Activated T-cell treated with anti-CD3 and anti-CD28 coated beads for 4 hours (primary cell): ENCODE measurements at places on chromosomes 6 and 20.

- no peak for DNase-seq
Observed at GRCh38 chr20:63980317-63980805, 571 bp upstream of the PRPF6 start.

DNA sequence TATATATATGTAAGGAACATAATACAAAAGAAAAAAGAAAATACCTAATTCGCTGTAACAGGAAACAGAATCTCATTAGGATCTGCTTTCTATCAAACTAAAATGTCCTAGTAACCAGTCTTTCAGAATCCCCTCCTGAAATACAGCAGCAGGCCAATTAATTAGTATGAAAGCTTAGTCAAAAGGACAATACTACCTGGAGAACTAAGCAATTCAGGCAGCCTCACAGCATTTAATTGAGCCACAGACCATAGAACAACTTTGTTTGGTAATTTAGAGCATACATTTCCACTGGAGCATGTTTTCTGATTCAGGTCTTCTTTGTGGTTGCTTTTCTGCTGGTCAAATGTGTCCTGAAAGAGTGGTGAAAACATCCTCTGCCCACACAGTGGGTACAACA lies 516.0 kb downstream of the LMBRD1 start:
- no peak for DNase-seq

DNA sequence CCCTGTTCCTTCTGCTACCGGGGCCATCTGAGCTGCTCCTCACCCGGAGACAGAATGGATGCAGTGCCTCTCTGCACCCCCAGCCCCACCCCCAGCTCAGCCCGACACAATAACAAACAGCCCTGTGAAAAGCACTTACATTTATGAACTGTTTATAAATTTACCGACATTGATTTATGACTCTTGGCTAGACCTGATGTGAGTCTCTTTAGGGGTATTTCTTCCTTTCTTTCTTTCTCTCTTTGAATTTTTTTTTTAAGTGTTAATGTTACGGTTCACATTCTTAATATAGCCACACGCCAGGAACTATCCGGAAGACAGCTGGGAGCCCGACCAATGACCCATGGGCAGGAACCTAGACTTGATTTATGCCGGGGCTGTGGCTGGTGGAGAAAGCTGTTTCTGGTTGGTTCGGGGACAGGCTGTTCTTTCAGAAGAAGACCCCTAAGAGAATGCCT lies 266.3 kb downstream of the CDC5L start:
- DNase-seq: no peak

GRCh38 chr6:160071805-160072690 lies 49.6 kb upstream of the SLC22A1 start:
- no peak for DNase-seq

DNA sequence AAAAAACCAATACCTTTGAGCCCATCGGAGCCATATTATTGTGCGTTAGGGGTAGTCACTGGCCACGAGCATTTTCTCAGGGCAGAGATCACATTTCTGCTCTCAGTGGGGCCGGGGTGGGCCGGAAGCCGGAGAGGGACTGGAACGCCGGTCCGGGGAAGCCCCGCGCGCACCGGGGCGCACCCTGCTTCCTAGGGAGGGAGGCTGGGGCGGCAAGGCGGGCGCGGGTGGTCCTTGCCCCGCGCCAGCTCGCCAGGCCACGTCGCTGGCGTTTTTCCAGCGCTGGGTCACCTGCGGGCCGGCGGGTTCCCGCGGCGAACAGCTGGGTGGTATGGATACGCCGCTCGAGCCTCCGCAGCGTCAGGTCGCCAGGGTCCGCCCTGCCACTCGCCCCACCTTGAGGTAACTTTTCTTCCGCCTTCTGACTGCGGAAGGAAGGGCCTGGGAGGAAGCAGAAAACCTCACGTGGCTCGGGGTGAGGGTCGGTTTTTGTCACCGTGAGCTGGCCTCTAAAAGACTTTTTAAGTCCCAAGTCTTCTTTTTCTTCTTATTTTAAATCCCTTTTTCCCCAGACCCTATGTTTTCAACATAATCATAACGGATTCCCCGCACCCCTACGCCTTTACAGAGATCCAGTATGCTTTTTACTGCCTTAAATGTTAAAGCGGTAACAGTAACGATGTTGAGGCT lies 2.7 kb upstream of the EEF1A1 start:
- peak; percentile 62 for DNase-seq

GRCh38 chr20:32338665-32339064 lies 19.5 kb upstream of the ASXL1 start:
- no peak for DNase-seq

GRCh38 chr6:156046841-156047449 lies 591.3 kb upstream of the NOX3 start:
- no peak for DNase-seq

DNA sequence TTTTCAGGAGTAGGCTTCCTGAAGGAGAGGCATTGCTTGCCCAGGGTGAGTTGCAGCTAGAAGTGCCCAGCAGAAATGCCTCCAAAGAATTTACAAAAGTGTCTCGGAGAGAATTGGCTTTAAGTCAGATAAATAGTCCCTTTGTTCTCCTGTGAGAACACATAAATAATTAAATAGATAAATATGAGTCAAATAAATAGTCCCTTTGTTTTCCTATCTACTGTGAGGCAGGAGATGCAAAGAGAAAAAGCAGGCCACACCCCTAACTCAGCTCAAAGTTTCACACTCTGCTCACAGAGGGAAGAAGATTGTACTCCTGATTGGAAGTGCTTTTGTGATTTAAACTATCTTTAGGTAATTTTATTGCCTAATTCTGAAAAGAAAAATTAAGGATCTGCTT lies 180.7 kb upstream of the PRSS16 start:
- no peak for DNase-seq

DNA sequence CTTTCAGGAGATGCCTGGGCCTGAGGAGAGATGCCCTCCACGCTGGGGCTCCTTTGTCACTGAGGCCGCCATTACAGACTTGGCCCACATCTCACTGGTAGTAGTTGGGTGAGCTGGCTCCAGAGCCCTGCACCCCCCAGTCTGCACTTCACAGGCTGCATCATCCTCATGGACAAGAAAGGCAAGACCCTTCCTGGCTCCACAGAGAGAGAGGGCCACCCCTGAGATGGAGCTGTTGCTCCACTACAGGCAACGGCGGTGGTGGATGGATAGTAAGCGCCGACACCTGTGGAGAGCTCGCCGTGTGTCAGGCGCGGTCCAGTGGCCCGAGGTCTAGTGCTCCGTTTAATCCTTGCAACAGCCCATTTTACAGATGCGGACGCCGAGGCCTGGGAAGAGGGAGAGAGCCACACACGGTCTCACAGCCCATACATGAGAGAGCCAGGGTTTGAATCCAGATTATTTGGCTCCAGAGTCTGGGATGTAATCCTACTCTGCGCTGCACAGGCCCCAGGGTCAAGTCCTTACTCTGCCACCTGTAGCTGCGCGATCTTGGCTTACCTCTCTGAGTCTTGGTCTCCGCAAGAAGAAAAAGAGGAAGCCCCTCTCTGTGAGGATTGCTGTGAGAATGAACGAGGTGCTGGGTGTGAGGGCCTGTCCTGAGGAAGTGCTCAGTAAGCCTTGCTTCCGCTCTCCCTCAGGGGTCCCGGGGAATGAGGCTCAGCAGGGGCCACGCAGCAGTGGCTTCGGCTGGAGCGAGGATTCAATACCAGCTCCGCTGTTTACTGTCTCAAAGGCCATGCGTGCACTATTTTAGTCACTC lies 34.5 kb downstream of the SPDEF start:
- no peak for DNase-seq

DNA sequence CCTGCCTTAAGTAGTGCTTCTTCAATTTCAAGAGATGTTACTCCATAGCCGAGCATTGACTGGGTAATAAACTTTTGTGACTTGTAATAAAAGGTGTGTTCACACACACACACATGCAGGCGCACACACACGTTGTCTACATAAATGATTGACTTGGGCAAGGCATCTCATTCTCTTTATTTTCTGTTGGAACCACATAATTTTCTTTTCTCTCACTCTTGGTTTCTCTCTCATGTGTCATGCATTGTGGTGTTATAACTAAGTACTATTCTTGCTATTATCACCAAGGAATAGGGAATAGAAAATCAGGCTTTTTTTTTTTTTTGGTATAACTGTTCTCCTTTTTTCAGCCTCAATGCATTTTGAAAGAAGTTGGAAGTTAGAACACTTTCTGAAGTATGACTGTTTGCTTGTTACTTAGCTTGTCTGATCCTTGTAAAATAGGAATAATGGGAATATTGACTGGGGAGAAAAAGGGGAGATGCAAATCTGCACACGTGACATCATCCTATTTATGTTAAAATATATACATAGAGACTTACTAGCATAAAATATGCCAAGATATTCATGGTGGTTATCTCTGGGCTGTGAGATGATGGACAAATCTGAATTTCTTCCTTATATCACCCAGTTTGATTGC lies 26.1 kb upstream of the CD83 start:
- no peak for DNase-seq

DNA sequence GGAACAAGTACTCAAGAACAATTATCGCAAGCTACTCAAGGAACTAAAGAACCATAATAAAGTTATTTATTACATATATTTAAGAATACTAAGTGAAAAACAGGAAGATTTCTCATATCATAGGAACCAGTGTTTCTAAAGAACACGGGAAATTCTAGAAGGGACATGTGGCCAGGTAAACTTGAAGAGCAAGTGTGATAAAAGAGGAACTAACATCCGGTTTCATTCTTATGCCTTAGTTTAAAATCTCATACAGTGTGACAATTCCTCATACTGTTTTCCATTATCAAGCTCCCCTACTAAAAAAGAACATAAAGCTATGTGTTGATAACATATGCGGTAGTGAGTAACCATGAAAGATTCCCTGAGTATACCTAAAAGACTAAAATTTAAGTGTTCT lies 163.5 kb upstream of the SHLD1 start:
- no peak for DNase-seq

DNA sequence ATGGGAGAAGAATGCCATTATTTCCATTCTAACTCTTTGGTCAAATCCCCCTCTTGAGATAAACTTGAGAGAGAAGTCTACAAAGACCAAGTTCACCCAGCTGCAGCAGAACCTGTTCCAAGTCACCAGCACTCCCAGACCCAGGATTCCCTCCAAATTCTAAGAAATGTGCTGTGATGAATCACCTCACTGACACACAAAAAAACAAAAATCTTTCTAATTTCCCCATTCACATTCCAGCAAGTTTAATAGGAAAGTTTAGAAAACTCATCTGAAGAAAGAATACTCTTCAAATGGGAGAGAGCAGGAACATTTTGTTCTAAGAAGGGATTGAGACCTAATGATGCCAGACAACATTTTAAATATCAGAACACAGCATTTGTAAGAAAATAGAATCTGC lies 213.6 kb upstream of the PLCB4 start:
- DNase-seq: no peak

DNA sequence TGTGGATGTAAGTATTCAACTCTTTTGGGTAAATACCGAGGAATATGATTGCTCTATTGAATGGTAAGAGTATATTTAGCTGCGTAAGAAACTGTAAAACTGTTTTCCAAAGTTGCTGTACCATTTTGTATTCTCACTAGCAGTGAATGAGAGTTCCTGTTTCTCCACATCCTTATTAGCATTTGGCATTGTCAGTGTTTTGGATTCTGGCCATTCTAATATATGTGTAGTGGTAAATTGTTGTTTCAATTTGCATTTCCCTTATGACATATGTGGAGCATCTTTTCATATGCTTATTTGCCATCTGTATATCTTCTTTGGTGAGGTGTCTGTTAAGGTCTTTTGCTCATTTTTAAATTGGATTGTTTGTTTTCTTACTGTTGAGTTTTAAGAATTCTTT lies 29.3 kb upstream of the KAT14 start:
- DNase-seq: no peak

- DNase-seq: no peak
Observed at GRCh38 chr6:125940247-125941041, 16.1 kb upstream of the HINT3 start.

DNA sequence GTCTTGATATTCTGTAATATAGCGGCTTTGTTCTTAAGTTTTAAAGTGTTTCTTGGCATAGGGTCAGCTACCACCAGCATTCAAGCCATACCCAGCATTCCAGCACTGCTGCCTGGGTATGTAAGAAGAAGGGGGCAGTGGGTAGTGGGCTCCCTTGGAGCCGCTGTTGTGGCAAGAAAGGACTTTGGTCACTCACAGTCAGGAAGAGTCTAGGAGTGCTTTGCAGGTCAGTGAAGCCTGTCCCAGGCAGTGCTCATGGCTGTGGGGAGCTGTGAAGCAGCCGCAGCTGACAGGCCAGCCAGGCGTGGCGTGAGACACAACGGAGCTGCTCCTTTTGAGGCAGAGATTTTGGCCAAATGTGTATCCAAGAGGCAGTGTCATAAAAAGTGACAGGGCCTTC lies 512.0 kb downstream of the CDKAL1 start:
- no peak for DNase-seq

DNA sequence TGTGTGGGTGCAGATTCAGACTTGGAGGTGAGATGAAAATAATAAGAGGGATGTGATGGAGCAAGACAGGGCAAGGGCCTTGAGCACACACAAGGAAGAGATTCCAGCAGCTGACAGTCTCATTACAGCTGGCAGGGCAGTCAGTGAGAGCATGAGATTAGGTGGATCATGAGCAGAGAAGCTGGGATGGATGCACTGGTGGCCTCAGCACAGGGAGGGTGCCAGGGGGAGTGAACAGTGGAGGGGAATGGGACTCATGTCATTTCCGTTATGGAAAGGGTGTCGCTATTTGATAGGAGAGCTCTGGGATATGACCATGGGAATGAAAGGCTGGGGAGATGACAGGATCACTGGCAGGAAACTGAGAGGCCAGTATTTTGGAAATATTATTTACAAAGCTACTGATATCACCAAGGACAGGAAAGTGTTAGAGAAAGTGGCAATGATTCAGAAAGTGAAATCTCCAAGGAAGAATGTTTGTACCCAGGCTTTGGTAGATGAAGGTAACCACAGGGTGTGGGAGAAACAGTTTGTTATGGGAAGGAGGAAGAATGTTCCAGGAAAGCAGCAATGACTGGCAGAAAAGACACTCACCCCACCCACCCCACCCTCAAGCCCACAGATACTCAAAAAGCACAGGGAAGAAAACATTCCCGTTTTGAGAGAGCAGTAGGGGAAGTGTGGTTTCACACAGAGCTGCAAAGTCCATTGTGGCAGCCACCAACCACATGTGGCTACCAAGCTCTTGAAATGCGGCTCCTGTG lies 214.7 kb upstream of the PROKR2 start:
- no peak for DNase-seq

DNA sequence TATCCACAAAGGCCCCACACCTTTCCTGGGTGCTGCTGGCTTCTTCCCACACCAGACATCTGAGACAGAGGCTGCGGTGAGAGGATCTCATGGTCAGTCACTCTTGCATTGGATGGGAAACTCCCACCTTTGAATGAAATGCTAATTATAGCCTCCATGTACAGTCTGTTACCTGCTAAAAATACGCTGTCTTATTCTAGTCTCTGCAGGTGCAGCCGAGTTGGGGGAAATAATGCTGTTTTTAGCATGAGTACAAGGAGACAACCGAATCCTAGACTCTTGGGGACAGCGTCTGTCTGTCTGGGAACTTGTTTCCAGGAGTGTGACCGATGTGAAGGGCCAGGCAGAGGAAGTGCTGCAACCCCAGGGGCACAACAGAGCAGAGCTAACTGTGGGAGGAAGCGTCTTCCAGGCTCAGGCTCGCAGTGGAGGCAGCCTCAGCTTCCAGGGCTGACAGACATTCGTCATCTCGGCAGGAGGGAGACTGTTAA lies 286.2 kb downstream of the PREX1 start:
- no peak for DNase-seq
